ENCODE measurements at places on chromosomes 5 and 9. TPM values are rescaled to one million over a fixed set of nuclear protein-coding genes. Genes with fewer than 3 reads are reported as not detected.

The PLPP1 gene
- 70.8 TPM for total RNA-seq

The DMRT3 gene
- 0.09 TPM for total RNA-seq

The PIP5K1B gene
- 1.2 TPM for total RNA-seq

The AGXT2 gene
- total RNA-seq = 0.04 TPM

The SIT1 gene
- total RNA-seq = 0.09 TPM

The PHF24 gene
- 0.09 TPM for total RNA-seq

The AK6 gene
- total RNA-seq = 40.2 TPM

The GLRA1 gene
- not detected for total RNA-seq

The SPTLC1 gene
- total RNA-seq = 47.7 TPM

The MELK gene
- total RNA-seq = 8.9 TPM

The B4GALT1 gene
- total RNA-seq = 14.6 TPM

The TNFSF8 gene
- 0.49 TPM for total RNA-seq

The GM2A gene
- total RNA-seq = 22.2 TPM

The C9 gene
- total RNA-seq = 0.22 TPM

The NUTM2F gene
- total RNA-seq = not detected

The BNC2 gene
- total RNA-seq = 24.0 TPM

The FAT2 gene
- total RNA-seq = 0.40 TPM
